ENCODE measurements at places on chromosomes 12 and 14.
A peak's percentile ranks its signal among the peaks of the same experiment; 100 is the strongest.

DNA sequence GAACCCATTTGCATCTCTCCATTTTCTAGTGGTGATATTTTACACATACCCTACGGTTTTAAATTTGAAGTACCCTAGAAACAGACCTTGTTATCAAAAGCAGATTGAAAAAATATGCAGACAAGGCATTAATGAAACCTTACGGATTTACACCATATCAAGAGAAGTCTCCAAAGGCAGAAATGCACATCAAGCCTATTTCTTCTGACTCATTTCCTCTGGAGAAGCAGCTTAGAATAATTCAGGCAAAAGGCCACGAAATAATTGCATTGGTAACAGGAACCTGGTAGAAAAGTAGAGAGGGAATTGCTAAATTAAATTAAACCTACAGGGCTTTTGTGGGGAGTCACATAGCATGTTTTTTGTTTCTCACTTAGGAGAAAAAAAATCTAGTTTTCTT is 34.7 kb downstream of the KICS2 start:
- no peak for DNase-seq

DNA sequence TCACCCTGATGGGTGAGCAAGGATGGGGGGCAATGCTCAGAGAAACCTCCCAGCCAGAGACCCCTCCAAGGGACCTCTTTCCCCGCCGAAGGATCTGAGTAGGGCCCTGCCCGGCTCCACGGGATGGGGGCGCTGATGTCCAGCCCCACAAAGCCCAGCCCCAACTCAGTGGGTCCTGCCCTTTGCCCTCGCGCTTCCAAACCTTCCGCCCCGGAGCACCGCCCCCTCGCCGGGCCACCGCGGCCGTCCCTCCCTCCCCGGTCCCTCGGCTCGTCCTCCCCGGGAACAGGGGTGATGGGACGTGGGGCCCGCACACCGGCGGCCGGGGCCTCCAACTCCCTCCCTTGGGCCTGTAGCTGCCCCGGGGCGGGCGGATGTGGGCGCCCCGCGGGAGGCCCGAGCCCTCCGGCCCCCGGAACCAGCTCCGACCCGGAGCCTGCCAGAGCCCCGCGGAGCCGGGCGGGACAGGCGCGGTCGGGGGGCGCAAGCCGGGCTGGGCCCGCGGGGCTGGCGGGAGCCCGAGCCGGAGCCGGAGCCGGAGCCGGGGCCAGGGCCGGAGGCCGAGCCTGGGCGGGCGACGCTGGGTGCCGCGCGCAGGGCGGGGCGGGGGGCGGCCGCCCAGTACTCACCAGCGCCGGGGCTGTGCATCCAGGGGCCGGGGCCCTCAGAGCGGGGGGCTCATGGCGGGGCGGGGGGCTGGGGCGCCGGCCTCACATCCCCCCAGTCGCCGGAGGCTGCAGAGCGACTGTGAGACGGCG is 386 bp downstream of the HDAC7 start:
- DNase-seq, result peak; percentile 26

- no peak for DNase-seq
Observed at GRCh38 chr12:3713483-3713882, 39.4 kb downstream of the CRACR2A start.

- no peak for DNase-seq
Observed at GRCh38 chr12:131766382-131767107, 55.7 kb downstream of the SFSWAP start.

GRCh38 chr14:96162741-96163140 is 41.9 kb upstream of the BDKRB2 start:
- DNase-seq, result no peak

- DNase-seq, result no peak
Observed at GRCh38 chr14:54617467-54617866, 50.5 kb downstream of the SAMD4A start.

GRCh38 chr14:78917462-78917861 is 747.3 kb downstream of the NRXN3 start:
- DNase-seq, result no peak

DNA sequence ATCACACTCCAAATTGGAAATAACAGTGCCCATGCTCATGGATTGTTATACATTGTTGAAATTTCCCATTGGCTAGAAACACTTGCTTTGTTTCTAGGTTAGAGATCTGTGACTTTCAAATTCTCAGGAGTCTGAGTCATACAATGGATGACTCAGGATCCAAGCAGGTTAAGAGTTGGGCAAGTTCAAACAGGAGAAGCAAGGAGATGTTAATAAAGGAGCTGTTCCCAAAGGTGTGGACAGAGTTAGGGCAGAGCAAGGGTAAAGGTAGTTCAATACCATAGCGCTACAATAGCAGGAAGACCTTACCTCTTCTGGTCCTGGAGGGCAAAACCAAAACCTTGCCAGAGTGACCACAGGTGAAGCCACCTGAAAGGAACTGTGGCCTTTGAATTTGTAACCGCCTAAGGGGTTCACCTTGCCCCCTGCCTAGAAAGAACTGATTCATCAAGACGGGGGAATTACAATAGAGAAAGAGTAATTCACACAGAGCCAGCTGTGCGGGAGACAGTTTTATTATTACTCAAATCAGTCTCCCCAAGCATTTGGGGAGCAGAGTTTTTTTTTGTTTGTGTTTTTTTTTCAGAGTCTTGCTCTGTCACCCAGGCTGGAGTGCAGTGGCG is 4.2 kb upstream of the AMN1 start:
- DNase-seq, result no peak

GRCh38 chr12:58764100-58764953 is 156.0 kb downstream of the LRIG3 start:
- no peak for DNase-seq

DNA sequence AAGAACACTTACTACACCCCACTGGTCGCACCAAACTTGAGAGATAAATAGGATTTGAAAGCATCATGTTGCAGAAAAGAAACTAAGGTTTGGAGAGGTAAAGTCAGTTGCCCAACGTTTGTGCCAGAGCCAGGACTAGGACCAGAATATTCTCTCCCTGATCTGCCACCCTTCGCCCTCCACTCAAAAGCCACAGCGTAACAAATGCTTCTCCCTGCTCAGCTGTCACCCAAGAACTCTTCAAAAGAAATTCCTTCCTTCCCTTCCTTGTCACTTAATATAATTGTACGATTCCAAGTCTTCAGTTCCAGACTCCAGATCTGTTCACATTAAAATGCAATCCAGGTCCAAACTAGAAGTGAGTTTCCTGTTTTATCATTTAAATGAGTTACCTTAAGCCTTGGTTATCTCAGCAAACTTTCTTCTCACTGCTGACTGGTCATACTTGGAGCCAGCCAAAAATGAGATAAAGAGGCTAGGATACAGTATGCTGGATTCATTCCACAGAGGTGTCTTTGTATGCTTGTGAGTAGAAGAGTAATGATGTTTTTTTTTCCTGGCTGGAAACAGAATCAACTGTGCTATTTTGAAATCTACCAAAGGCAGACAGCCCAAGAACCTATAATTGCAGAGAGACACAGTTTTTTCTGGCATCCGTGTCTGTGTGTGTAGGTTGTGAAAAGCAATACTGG is 12.8 kb upstream of the PPFIBP1 start:
- DNase-seq, result no peak

- no peak for DNase-seq
Observed at GRCh38 chr14:76081642-76082041, 70.1 kb upstream of the GPATCH2L start.

DNA sequence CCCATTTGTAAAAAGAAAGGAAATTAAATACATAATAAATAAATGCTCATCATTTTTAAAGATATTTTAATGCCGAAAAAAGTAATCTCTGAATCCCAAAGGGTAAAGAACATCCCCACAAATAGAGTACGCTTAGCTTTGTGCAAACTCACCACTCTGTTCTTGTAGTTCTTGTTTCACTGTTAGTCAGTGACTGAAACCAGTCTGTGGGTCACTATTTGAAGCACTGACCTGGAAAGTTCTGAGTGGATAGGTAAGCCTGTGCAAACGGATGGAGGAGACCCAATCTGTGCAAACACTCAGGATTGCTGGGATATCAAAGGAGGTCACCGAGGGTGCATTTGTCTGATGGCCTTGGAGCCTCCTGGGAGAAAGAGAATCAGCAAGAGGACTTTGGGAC is 68.1 kb upstream of the TSPAN11 start:
- no peak for DNase-seq

GRCh38 chr12:31496257-31496656 is 94.7 kb downstream of the DENND5B start:
- no peak for DNase-seq

DNA sequence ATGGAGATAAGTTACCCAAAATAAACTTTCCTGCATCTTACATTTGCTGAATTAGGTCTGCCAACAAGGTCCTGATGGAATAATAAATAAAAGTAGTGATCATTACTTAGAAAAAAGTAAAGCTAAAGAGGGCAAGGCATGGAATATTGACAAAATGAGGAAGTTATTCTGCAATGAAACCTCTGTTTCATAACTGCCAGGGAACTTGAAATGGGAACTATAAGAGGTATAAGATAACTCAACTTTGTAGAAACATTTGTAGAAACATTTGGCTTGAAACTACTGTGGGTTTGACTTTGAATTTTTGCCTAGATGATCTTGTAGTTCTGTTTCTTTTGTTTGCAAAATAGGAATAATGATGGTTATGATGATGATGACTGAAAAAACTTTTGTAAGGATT is 18.7 kb upstream of the YBX3 start:
- no peak for DNase-seq

DNA sequence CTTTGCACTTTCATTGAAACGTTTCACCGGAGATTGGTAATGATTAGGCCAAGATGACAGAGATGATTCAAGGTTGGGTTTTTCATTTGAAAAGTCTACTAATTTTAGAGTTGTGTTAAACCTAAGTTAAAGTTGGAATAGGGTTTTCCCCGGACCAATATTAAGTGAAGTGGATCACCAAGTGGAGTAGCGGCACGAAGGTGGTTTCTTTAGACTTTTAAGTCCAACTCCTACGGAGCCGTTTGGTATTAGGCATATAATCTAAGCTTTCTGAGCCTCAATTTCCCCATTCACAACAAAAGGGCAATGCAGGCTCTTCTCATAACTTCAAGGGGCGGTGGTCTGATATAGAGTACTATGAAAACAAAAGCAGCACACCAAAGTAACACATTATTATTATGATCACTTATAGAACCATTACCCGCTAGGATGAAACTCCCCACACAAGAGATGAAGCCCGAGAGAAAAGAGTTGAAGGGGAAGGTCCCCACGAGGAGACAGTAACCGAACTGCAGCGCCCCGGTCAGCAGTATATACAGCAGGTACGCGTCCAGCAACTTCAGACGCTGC is 413 bp downstream of the DAD1 start:
- DNase-seq, result no peak

GRCh38 chr12:93777254-93777653 is 100.1 kb downstream of the CRADD start:
- DNase-seq, result no peak

DNA sequence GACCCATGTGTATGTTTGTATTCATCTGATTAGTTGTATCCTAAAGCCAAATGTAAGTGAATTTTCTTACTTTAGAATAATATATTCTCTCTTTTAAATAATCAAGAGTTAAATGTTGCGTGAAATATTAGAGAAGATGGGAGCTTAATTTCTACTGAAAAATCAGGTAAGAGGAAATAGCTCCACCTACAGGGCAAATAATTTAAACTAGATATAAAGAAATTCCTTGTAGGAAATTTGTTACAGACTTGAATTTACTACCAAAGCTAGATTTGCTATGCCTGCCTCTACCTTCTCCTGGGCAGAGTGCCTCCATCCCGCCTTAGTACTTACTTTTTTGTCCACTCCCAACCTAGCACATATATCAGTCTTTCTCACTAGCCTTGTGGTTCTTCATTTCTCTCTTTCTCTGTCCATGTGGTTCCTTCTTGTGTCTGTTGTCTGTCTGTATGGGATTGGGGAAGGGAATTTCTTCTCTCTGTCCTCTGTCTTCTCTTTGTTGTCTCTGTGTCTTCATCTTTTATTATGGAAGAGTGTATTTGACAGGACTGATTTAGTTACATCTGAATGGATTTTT is 44.7 kb downstream of the PALS1 start:
- DNase-seq, result no peak

DNA sequence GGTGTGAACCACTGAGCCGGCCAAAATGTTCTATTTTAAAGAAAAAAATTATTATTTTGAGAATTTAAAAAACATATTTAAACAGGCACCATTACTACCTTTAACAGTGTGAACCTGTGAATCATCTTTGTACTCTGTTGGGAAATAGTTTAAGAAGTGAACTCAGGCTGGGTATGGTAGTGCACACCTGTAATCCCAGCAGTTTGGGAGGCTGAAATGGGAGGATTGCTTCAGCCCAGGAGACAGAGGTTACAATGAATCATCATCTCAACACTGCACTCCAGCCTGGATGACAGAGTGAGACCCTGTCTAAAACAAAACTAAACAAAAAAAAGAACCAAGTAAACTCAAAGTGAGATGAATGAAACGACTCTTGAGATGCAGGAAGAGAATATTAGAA is 3.1 kb upstream of the WDR89 start:
- no peak for DNase-seq

- no peak for DNase-seq
Observed at GRCh38 chr14:34649344-34649743, 19.4 kb upstream of the SNX6 start.

DNA sequence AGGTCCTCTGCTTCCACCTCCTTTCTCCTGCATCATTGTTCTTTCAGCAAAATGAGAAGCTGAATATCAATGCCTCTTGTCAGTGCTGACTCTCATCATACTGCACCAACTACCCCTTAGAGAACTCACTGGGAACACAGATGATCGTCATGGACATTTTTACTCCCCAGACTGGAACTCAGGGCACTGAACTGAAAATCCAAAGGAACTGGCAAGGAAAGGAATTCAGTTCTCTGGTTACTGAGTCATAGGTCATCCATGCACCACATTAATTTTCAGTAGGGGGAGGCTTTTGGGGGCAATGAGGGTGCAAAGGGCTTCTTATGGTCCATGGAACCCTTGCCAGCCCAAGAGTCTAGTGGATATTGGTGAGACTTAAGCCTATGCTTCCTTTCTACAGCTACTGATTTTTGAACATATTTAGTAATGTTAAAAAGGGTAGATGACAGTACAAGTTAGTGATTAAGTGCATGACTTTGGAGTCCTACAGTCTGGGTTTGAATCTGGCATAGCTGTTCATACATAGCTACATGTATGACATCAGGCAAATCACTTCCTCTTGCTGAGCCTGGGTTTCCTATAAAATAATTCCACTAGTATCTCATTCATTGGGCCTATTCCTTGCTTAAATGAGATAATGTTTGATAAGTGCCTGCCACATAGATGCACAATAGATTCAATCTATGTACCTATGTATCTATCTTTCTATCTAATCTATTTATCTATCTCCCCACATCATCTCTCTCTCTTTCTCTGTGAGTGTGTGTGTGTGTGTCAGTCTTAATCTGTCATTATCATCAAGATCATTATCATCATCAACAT is 29.2 kb downstream of the BBS10 start:
- DNase-seq, result no peak

GRCh38 chr14:103623883-103624482 is 5.0 kb upstream of the KLC1 start:
- DNase-seq, result no peak

GRCh38 chr14:94320243-94320642 is 2.9 kb downstream of the SERPINA6 start:
- no peak for DNase-seq

DNA sequence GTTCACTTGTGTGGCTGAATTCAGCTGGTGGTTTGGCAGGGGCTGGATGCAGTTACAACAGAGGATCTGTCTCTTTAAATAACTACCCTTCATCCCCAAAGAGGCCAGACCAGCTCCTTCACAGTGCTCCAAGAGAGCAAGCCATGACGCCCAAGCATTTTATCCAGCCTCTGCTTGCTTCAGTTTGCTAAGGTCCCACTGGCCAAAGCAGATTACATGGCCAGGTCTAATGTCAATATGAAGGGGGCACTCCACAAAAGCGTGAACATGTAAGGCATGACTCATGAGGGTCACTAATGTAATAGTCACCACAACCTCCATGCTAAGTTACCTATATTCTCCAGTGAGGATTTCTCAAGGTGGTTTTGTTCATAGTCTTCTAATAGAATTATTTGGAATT is 62.9 kb downstream of the MARK3 start:
- no peak for DNase-seq

Data from C1 segment of cervical spinal cord (tissue), 14 donors.